Neural progenitor cell (in vitro differentiated cells): ENCODE measurements at places on chromosomes 4 and X. TPM values are rescaled to one million over a fixed set of nuclear protein-coding genes. Genes with fewer than 3 reads are reported as not detected.

Gene SSX7
- not detected in 2 replicates for total RNA-seq

Gene CT45A1
- total RNA-seq: not detected in 2 replicates

Gene MAGEA9B
- total RNA-seq: not detected in 2 replicates

Gene CTAG2
- not detected in 2 replicates for total RNA-seq

Gene CT45A9
- not detected in 2 replicates for total RNA-seq

Gene RBM10
- total RNA-seq: 26.5 and 65.9 TPM in 2 replicates

Gene CXCL1
- not detected in 2 replicates for total RNA-seq

Gene C4orf50
- 0.09 and 0.32 TPM in 2 replicates for total RNA-seq

Gene GPC4
- 17.7 and 23.6 TPM in 2 replicates for total RNA-seq
